Esophagus (tissue), 2 donors: ENCODE measurements at places on chromosomes 12 and 14. TPM values are rescaled to one million over a fixed set of nuclear protein-coding genes. Genes with fewer than 3 reads are reported as not detected.

The TAS2R46 gene
- not detected for polyA plus RNA-seq

The EIF2B1 gene
- 25.2 TPM for polyA plus RNA-seq

The DNAJC22 gene
- polyA plus RNA-seq, result 0.02 TPM

The TSPAN31 gene
- 19.8 TPM for polyA plus RNA-seq

The R3HDM2 gene
- 10.4 TPM for polyA plus RNA-seq

The HNRNPC gene
- 699 TPM for polyA plus RNA-seq

The POTEM gene
- polyA plus RNA-seq, result not detected

The RNF41 gene
- polyA plus RNA-seq, result 7.9 TPM

The FAM90A1 gene
- 0.13 TPM for polyA plus RNA-seq

The KCNC2 gene
- polyA plus RNA-seq, result 0.04 TPM

The ADCY6 gene
- 7.2 TPM for polyA plus RNA-seq

The CISTR gene
- not detected for polyA plus RNA-seq

The E2F7 gene
- 1.1 TPM for polyA plus RNA-seq

The DLK1 gene
- polyA plus RNA-seq, result not detected

The OLR1 gene
- 0.14 TPM for polyA plus RNA-seq

The C14orf39 gene
- not detected for polyA plus RNA-seq
